ENCODE measurements at places on chromosomes 4 and X.

- no peak for DNase-seq
Observed at GRCh38 chr4:182091128-182091527, 152.1 kb upstream of the TENM3 start.

DNA sequence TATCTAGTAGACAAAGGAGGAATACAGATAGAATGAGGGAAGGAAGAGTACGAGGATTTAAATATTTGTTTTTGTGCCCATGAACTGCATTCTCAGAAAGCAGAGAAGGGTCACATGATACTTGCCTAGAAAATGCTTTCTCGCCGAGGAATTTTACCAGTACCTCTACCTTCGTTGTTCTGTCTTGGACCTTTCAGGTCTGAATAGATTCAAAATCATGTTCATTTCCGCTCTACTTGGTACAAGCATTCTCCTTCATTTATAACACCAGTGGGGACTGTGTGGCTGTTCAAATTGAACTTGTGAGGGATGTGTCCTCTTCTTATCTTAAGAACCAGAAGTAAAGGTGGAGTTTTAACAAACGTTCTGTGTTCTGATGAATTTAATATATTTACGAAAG is 1.9 kb downstream of the USP38 start:
- no peak for DNase-seq

DNA sequence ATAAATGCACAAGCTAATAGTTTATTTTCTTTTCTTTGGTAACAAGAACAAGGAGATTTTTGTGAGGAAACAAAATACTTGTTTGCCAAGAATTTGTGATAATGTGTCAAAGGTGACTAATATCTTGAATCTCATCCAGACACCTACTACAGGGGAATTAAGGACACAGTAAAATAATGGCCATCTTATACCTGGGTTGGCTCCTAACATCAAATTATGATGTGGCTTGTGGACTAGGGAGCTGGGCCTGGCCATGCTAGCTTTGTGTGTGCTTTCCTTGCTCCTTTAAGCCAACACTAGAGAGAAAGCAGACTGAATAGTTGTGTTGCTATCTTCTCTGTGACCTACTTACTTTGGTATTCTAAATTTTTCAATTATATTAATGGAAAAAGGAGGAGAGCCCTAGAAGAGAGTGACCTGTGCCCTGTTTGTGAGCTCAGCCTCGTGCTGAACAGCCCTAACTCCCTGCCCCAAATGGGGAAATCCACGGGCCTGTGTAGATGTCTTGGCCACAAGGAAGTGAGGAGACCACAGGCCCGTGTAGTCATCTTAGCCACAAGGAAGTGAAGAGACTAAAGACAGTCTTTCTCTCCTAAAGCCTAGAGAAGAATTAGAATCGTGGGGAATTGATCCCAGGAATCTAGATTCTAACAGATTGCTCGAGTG is 23.3 kb downstream of the ARHGAP24 start:
- DNase-seq = no peak

DNA sequence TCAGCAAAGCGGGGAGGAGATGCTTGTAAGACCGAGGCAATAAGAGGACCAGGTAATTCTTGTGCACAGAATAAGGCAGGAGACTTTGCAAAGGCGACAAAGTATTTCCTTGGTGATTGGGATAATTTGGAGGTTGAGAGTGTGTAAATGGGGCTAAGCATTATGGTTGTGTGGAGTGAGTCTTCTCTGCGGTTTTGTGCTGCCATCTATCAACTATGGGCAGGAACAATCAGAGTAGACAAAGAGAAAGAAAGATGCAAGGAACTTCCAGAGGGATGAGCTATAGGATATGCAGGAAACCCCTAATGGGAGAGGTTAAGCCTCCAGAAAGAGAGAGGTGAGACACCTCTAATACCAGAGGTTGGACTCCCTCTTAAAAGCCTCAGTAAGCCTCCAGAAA is 339.8 kb downstream of the PAPSS1 start:
- no peak for DNase-seq

GRCh38 chrX:140389331-140389730 is 115.5 kb downstream of the SOX3 start:
- no peak for DNase-seq

- no peak for DNase-seq
Observed at GRCh38 chr4:154686838-154687237, 57.0 kb upstream of the LRAT start.

- no peak for DNase-seq
Observed at GRCh38 chr4:6362896-6363295, 93.2 kb downstream of the WFS1 start.
